ENCODE measurements at places on chromosomes 2 and 18.

- no peak for DNase-seq
These were observed 569.8 kb upstream of the MEX3C start for GRCh38 chr18:51767293-51767692.

GRCh38 chr2:230586328-230586982, 126.2 kb upstream of the CAB39 start:
- no peak for DNase-seq

DNA sequence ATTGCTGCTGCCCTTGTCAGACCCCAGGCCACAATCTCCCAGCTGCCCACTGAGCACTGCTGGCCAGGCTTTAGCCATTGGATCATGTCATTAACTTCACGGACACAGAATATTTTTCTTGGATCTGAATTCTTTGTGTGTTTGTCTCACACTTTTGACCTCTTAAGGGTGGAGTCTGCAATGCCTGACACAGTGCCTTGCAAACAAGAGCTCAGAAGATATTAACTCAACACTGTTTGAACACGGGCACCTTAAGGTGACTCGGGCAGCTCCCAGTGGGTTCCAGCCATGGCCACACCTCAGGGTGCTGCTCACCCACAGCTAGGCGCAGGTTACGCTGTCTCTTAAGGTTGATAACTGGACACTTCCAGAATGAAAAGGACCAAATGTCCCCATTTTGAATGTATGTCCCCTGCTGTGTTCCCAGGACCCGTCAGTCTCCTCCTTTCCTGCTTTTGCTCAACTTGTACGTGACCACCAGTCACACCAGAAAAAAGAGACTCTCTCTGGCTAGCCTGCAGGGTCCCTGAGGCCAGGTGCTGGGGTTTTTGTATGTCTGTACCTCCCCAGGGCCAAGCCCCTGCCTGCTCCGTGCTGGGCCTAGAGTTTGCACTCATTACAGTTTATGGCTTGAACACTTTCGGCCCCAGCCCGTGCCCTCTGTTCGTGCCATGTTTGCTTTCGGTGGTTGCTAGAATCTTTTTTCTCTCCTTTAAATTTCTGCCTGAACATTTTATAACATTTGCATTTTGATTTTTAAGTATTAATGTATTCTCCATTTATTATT, 33.4 kb upstream of the TMEM131 start:
- DNase-seq, result no peak

DNA sequence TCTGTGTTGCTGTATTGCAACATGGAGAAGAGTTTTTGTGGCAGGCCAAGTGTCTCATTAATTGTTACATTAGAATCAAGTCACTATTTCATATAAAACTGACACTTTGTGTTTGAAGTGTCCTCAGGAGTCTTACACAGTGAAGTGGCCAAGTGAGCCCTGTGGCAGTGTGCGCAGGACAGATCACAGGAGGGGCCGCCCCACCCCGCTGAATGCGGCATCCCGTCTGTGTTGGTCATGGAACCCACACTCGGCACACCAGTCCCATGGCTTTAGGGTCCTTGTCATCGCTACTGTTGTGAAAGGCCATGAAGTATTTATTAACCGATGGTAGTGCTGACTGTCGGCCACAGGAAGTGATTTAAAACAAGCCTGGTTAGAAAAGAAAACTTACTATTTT, 144.7 kb upstream of the NFATC1 start:
- no peak for DNase-seq

DNA sequence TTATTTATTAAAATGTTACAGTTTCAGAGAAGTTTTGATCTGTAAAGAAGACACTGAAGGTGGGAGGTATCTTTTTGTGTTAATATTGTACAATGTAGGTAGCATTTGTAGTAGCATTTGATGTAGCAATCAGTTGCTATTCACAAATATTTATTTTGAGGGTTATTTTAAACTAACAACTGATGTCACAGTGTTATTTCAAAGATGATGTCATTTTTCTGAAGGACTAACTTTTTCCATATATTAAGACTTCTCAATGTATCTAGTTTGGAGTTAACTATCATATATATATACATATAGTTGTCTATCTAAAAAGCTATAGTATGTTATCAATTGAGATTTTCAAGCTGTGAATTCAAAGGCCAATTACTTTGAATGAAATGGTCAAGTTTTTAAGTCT, 1003.3 kb downstream of the DSC3 start:
- no peak for DNase-seq

DNA sequence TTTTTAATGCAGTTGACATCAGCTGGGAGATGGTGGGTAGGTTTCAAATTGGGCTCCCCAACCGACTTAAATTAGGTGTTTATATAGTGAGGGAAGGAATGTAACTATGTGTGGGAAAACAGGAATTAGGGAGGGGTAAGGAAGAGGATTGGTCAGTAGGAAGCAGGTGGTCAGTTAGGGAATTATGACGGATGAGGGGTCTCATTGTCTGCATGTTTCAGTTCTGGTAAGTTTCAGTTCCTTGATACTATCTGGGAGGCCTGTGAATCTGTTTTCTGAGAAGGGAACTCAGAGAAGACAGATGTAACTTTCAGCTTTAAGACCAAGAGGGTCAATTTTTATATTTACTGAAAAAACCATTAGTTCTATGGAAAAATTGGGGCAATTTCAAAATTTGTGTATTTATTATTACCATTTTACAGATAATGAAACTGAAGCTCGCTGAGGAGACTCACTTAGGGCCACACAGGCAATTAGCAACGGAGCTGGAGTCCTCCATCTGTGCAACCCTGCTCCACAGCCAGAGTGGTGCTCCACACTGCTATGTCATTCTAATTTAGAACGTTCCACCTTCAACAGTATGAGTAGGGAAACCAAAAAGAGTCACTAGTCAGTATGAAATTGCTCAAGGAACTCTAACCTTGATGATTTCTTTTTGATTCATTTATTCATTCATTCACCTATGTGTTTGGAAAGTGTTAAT, 36.0 kb upstream of the CCDC195 start:
- DNase-seq, result no peak

DNA sequence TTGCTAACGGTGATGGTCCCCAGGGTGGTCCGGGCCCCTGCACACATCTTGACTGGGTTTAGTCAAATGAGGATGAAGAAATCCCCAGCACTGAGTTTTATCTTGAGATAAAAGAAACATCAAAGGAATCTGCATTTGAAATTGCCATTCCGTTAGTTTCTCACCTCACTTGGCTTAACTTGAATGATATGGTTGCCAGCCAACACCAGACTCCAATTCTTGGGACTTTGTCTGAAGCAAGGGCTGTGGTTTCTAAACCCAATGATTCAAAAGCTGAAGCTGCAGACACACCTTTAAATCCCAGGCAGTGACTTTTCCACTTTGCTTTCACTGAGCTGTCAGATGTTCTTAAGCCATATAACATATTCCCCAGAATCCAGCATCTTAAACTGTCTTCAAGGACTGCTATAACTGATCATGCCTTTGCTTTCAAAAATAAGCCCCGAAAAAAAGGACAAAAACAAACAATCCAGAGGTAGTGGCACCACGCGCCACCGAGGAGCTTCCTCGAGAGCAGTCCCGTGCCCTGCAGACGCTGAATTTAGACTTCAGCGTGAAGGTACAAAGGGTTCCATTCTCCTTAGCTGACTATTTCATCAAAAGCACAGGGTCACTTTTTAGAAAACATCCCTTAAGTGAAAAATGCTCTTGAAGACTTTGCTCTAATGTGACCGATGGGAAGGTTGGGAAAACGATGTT, 189.3 kb downstream of the HDAC4 start:
- DNase-seq, result no peak

GRCh38 chr18:48589797-48590519, 51.1 kb downstream of the CTIF start:
- no peak for DNase-seq

- DNase-seq, result no peak
These were observed 436.4 kb downstream of the FBXO15 start for GRCh38 chr18:73711256-73711655.

DNA sequence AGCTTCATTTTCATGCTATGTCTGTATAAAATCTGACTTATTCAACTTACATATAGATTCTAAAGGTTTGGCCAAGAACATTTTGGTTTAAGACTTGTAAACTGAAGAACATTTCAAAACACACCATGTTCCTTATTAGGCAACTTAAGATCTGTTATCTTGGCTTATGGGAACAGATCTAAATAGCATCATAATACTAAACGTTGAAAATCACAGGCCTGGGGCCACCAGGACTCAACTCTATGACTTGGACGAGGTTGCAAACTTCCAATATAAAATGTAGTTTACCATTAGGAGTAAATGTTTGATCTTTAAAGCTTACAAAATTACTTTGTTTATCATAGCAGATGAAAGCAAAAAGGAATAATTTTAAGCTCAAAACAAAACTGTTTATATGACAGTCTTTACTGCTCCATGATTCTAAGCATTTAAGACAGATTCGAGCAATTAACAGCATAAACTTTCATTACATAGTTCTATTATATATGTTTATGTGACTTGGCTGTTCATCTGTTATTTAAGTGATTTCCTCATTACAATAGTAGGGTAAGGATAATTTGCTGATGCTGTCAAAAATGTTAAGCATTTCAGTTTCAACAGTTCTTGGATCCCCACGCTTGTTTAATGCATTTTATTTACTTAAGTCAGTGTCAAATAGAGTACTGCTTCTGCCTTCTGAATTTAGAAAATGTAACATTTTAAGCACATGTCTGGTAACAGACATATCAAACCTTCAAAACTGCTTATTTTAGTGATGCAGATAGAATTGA, 8.3 kb downstream of the TCF4 start:
- DNase-seq, result no peak

DNA sequence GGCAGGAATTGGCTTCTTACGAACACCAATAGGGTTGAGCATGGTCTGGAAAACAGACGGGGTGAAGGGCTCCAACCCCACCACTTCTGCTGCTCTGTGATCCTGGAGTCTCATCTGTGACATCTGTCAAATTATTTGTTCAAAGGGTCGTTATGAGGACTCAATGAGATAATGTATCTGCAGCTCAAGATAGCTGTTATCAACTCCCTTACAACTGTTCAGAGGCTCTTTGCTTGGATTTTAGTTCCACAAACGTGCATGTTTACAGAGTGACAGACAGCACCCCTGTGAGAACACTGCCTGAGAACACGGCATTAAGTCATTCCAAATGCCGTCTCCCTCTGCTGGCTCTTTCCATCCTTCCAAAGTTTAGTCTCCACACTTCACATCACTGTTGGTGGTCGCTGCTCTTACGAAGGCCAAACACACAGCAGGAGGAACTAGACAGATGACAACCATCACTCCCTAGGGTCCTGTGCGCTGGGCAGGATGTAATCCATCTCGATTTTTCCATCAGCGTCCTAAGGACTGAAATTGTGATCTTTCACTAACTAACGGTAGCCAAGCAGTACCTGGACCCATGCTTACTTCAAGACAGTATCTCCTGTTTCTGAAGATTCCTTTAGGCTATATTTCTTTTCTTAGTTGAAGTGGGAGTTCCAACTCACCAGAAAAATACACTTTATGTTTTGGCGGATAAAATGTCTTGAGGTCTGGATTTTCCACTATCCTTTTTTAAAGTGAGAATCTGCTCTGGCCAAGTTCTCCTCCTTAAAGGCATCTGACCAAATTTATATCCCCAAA, 220.3 kb downstream of the ANAPC1 start:
- DNase-seq, result no peak

DNA sequence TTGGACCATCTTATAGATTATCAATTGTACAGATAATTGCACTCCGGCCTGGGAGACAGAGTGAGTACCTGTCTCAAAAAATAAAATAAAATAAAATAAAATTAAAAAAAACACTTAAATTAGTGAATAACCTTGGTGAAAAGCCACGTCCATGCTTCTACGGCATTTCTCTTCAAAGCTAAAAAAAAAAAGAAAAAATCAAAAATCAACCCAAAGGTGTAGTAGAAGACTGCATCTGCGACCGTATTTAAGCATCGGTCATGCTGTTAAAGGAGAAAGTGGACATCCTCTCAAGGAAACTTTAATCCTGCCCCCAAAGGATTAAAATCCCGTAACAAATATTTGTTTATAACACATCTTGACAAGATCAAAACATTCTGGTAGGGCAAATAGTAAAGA, 350 bp upstream of the RNF138 start:
- no peak for DNase-seq

DNA sequence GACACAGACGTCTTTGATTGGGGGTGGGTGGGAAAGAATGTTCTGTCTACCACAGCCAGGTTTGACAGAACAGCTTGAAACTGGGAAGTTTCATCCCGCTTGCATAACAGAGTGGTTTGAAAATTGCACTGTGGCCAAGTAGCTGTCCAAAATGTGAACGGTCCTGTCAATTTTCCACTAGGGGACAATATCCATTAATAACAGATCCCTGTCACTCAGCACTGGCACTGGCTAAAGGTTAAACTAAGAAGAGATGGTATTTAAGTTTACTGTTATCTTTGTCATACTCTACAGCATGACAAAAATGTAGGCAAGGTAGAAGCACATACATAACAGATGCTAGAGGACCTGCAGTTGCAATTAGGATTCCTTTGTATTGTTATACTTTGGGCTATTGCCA, 55.6 kb upstream of the ACMSD start:
- no peak for DNase-seq

GRCh38 chr2:160941290-160941846, 218.9 kb upstream of the TANK start:
- no peak for DNase-seq

- no peak for DNase-seq
These were observed 52.5 kb downstream of the SERTAD2 start for GRCh38 chr2:64601034-64601754.

DNA sequence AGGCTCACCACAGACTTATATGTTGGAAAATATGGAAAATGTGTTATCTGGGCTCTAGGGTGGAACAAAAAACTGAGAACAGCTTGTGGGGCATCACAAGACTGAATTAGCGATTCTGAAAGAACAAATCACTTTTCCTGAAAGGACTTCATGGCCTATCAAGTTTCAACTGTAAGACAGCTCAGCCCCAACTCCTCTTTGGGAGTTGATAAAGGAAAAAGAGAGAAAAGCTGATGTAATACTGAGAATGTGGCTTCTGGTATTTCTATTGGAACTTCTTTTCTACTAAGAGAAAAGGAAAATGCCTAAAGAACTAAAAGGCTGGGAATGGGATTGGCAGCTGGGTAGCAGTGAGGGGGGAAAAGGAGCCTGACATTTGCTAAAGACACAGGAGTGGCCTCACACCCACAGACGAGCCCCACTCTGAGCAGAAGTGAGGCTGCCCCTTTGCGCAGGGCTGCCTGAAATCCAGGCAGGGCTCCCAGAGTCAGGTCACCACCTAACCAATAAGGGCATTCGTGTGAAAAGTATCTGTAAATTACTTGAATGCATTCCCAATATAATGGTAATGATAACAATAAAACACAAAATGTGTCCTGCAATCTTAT, 75.6 kb downstream of the LRP2 start:
- DNase-seq, result no peak

- no peak for DNase-seq
These were observed 99.6 kb downstream of the ADD2 start for GRCh38 chr2:70668432-70668831.

- DNase-seq, result no peak
These were observed 78.6 kb downstream of the CALCRL start for GRCh38 chr2:187369471-187369870.

DNA sequence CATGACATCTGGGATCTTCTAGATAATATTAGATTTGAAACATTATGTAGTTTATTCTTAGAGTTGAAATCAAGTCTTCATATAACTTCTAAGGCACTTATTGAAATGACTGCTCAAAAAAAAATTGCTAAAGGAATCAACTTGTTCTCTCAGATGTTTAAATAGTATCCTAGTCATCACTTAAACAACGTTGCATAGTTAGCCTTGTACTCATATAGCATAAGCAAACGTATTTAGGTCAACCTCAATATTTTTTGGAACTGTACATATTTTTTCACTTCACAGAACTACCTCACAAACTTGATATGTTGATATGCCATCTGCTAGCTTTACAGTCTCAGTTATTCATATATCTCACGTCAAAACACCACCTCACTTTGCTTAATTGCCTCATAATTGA, 47.1 kb upstream of the CREB1 start:
- no peak for DNase-seq

GRCh38 chr2:134712299-134712698, 6.5 kb downstream of the TMEM163 start:
- no peak for DNase-seq

Measured in NT2/D1 (cell line).